ENCODE measurements at places on chromosomes 4 and X. TPM values are rescaled to one million over a fixed set of nuclear protein-coding genes. Genes with fewer than 3 reads are reported as not detected.
A peak's percentile ranks its signal among the peaks of the same experiment; 100 is the strongest.

The CXCL13 gene
- total RNA-seq, result 0.84 TPM

The SLC16A2 gene
- 18.9 TPM for total RNA-seq

The EPHA5 gene
- total RNA-seq, result 0.66 TPM

The FAM90A26 gene
- not detected for total RNA-seq

- no peaks in the 10 kb centered on the region for H3K4me1 ChIP-seq
- H3K36me3 ChIP-seq, result no peaks in the 10 kb centered on the region
- no peak overlapping the region for H3K4me3 ChIP-seq
- peak; percentile 41 for DNase-seq
- H3K27ac ChIP-seq, result no peak overlapping the region
- H3K27me3 ChIP-seq, result no peaks in the 10 kb centered on the region
Measured at GRCh38 chr4:87732033-87732765, 67.2 kb upstream of the IBSP start.

- no peaks in the 10 kb centered on the region for H3K27me3 ChIP-seq
- H3K4me3 ChIP-seq, result no peak overlapping the region
- H3K27ac ChIP-seq, result no peak overlapping the region
- H3K4me1 ChIP-seq, result peaks cover 2% of the 10 kb centered on the region
- no peak for DNase-seq
- H3K36me3 ChIP-seq, result peaks cover 4% of the 10 kb centered on the region
Measured at GRCh38 chr4:129113919-129114318, 18.0 kb downstream of the C4orf33 start.

DNA sequence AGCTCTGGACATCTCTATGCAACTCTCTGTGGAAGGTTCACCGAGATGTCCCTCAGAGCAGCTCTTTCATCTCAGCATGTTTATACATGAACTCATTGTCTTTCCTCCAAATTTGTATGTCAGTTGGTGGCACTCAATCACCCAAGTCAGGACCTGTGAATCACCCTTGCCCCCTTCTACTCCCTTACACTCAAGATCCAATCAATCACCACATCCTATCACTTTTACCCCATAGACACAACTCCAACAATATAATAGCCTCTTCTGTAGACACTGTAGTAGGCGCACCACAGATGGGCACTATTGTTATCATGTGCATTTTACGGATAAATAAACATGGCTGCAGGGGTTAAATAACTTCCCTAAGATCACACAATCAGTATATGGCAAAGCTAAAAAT lies 41.3 kb upstream of the IRF2 start:
- no peaks in the 10 kb centered on the region for H3K36me3 ChIP-seq
- no peak for DNase-seq
- H3K4me3 ChIP-seq, result no peak overlapping the region

DNA sequence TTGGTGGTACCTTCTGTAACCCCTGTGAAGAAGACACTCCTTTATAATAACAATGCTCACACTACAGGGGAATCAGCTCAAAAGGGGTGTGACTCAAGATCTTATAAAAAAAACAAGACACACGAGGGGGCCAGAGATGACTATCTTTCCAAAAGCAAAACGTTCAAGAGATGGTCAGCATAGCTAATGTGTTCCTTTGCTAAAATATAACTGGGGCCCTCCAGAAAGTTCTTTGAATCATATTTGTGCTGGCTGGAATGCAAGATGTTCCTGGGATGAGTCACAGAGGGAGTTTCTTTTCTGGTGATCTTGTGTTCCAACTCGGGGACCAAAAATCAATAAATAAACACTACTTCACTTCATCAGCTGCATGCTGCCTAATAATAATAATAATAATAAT lies 46.5 kb downstream of the RAI2 start:
- H3K27ac ChIP-seq, result no peak overlapping the region
- H3K36me3 ChIP-seq, result no peaks in the 10 kb centered on the region
- peaks cover 8% of the 10 kb centered on the region for H3K4me1 ChIP-seq

DNA sequence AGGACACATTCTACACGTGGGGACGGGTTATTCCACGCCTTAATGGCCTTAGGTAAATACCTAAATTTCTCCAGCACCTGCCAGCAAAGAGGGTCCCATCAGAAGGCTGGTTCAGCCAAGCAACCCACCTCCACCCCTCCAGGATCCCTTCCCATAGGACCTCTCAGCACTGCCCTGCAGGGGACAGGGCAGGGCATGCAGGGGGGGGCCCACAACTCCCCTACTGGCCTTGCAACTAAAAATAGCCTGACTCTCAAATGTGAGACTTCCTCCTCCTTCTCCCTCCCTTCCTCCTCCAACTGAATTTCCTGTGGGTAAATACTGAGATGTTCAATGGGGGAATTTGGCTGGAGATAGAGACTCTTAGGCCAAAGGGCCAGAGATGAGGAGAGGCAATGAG lies 6.3 kb downstream of the LAS1L start:
- no peak for DNase-seq
- H3K27ac ChIP-seq, result no peak overlapping the region
- no peak overlapping the region for H3K4me3 ChIP-seq
- H3K4me1 ChIP-seq, result peaks cover under 1% of the 10 kb centered on the region
- H3K27me3 ChIP-seq, result no peaks in the 10 kb centered on the region

- H3K4me1 ChIP-seq, result peaks cover 34% of the 10 kb centered on the region
- DNase-seq, result peak; percentile 96
- H3K36me3 ChIP-seq, result peaks cover 7% of the 10 kb centered on the region
- H3K27ac ChIP-seq, result peak overlapping the region; percentile 92
- H3K4me3 ChIP-seq, result no peak overlapping the region
Measured at GRCh38 chrX:107710617-107711391, 64.8 kb downstream of the TSC22D3 start.

- H3K36me3 ChIP-seq, result no peaks in the 10 kb centered on the region
- H3K27ac ChIP-seq, result no peak overlapping the region
- no peaks in the 10 kb centered on the region for H3K27me3 ChIP-seq
Measured at GRCh38 chr4:151887031-151887815, 126.4 kb upstream of the GATB start.

DNA sequence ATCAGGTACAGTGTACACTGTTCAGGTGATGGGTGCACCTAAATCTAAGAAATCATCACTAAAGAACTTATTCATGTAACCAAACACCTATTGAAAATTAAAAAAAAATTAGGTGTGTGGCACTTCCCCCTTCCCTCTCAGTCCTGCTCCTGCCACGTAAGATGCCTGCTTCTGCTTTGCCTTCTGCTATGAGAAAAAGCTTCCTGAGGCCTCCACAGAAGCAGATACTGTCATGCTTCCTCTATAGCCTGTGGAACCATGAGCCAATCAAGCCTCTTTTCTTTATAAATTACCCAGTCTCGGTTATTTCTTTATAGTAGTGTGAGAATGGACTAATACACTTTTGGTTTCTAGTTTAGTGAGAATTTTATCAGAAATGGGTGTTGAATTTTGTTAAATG lies 459.8 kb upstream of the DIPK2B start:
- no peak overlapping the region for H3K27ac ChIP-seq
- no peak for DNase-seq
- no peaks in the 10 kb centered on the region for H3K36me3 ChIP-seq
- H3K27me3 ChIP-seq, result peaks cover 2% of the 10 kb centered on the region
- no peaks in the 10 kb centered on the region for H3K4me1 ChIP-seq

DNA sequence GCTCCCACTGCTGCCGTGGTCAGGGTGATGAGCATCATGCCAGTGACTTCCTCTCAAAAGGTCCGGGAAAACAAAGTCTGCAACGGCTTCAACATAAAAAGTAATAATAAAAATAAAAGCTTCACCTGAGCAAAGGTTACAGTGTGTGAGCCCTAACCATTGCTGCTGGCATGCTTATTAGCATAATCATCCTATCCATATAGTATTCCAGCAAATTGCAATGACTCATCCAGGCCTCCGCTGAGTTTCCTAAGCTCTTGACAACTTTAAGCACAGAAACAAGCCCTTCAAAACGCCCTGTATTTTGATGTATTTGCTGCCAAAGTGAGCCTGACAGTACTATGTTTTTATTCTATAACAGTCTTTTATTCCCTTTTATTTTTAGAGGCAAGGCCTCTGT lies 100.5 kb downstream of the AASDH start:
- H3K27me3 ChIP-seq, result no peaks in the 10 kb centered on the region
- H3K36me3 ChIP-seq, result no peaks in the 10 kb centered on the region
- no peaks in the 10 kb centered on the region for H3K4me1 ChIP-seq
- H3K4me3 ChIP-seq, result no peak overlapping the region
- DNase-seq, result no peak
- no peak overlapping the region for H3K27ac ChIP-seq

- DNase-seq, result peak; percentile 16
- no peaks in the 10 kb centered on the region for H3K36me3 ChIP-seq
- H3K4me1 ChIP-seq, result no peaks in the 10 kb centered on the region
Measured at GRCh38 chr4:106522839-106523238, 154.3 kb upstream of the GIMD1 start.

GRCh38 chrX:145848857-145849256 lies 31.2 kb downstream of the SLITRK2 start:
- DNase-seq, result no peak
- no peak overlapping the region for H3K4me3 ChIP-seq
- H3K4me1 ChIP-seq, result no peaks in the 10 kb centered on the region
- H3K27me3 ChIP-seq, result peaks cover 2% of the 10 kb centered on the region
